OCI-M1 (cell line): ENCODE measurements at places on chromosomes 7 and 10.

DNA sequence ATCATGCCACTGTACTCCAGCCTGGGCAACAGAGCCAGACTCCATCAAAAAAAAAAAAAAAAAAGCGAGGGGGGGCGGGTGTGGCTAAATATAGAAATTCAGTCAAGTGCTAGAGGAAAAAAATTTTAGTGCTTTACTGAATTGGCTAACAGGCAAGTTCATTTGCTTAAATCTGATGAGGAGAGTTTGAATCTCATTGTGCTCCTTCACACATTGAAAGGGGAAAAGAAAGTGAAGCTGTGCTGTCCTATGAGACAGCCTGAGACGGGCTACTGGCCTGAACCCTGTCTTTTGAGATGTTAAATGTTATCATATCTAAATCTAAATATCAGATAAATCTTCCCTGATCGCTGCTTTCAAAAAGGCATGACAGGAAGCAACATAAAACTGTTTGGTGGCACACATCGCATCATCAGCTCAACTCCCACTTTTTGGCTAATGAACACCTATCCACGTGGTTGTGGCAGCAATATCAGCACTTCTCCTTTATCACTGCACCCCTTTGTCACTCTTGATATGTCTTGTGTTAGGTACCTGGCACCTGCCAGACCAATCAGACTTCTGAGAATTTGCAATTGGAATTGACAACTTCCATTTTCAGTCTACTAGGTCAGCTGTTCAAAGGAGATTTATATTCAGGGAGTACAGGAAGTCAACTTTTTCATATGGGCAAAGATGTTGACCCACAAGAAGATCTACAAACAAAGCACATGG, 14.0 kb upstream of the IFIT1B start:
- no peak for DNase-seq

DNA sequence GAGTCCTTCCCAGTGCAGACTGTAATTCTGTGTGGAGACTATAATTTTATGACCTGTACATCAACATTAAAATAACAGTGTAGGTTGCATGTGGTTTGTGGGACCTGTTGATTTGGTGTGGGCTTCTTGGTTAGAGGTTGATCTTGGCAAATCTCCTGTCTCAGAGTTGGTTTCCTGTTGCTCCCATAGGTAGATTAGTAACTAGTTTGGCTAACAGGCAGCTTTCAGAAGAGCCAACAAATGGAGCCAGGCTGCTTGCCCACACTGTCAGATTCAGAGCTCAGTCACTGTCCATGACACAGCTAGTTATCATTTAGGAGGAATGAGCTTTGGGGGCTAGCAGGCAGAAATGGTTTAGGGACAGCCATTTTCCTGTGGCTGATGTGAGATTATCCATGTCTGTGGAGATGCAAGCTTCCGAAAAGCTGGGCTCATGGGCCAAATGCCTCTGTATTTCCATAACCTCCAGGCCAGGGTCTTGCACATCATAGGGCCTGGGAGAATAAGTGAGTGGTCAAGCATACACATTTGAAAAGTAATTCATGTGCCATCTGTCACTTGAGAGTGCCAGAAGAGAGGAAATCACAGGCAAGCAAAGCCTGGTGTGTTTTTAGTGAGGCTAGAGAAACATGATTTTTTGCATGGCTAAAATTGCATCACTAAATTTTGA, 33.4 kb downstream of the CCM2 start:
- no peak for DNase-seq

GRCh38 chr10:26242706-26243350, 26.3 kb downstream of the GAD2 start:
- no peak for DNase-seq

- DNase-seq, result no peak
Observed at GRCh38 chr10:96280859-96281258, 9.5 kb upstream of the BLNK start.

- no peak for DNase-seq
Observed at GRCh38 chr7:118312966-118313365, 88.5 kb downstream of the ANKRD7 start.

DNA sequence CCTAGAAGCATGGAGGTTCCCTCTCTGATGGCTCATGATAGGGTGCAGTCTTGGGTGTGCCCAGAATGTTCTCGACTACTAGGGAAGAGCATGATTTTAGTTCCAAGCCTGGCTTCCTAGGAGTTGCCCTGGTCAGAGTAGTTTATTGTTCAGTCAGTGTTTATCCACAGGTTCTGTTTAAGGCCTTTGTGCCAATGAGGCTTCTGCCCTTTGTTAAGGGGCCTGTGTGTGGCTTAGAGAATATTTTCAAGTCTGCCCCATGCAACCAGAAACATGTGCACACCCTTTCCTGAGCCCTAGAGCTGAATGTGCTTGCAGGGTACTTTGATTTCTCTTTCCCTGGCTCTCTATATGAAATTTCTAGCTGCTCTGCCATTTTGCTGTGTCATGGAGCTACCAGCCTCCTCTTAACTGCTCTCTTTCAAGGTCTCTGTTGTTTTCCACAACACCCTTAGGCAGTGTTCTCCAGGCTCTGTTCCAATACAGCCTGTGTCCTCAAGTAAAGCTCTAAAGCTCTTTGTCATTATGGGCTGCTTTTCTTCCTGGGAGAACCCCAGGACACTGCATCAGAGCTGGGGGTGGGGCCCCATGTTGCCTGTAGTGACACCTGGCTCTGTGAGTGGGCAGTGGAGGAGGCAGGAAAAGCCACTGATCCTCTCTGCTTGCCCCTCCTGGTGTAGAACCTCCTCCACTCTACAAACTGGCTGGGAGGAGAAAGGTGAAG, 34.1 kb upstream of the TSPAN33 start:
- DNase-seq, result peak; percentile 18

DNA sequence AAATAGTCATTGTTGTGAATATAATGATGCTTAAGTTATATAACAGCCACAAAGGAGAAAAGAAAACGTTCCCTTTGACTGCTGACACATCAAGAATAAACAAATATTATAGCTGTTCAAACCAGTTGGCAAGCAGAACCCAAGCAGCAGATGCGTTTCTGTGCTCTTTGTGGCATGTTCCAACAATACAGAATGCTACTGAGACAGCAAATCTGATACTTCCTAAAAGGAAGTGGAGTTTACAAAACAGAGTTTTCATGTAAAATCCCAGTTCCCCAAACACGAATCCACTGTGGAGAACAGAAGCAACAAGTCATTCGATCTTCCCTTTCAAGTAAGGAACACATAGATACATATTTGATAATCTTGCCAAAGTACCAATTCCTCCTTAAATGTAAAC, 170.9 kb upstream of the ASAH2 start:
- DNase-seq, result no peak

DNA sequence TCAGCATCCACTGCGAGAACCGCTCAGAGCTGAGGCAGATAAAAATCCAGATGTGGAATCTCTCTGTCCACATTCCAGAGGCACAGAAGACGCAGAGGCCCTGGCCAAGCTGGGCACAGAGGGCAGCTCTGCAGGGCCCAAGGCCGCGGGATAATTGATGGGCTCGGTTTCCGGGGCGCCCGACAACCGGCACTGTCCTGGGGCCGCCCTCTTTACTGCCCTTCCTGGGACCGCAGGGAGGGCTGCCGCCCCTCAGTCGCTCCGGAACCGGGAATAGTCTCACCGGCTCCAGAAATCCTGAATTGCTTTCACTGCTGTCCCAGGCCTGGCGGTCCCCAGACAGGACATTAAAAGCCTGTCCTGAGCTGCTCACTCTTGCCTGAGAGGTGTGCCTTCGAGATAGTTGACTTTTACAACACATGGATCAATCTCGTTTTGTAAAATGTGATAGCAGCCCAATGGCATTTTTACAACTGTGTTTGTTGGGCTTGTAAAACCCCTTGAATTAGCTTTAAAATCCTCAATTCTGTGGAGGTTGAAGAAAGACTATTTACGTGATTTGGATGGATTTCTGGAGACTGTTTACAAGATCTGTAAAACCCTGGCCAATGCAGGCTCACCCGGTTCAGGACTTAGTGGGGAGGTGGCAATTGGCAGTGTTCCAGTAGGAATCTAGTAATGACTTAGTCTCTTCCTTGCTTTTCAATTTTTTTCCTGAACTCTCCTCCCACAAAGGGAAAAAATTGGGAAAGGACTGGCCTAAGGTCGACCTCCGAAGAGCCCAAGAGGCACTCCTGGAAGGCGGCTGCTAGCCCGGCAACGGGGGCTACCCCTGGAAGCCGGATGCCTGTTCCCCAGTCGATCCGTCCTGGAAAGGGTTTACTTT, 1.4 kb upstream of the HOXA6 start:
- DNase-seq, result no peak

DNA sequence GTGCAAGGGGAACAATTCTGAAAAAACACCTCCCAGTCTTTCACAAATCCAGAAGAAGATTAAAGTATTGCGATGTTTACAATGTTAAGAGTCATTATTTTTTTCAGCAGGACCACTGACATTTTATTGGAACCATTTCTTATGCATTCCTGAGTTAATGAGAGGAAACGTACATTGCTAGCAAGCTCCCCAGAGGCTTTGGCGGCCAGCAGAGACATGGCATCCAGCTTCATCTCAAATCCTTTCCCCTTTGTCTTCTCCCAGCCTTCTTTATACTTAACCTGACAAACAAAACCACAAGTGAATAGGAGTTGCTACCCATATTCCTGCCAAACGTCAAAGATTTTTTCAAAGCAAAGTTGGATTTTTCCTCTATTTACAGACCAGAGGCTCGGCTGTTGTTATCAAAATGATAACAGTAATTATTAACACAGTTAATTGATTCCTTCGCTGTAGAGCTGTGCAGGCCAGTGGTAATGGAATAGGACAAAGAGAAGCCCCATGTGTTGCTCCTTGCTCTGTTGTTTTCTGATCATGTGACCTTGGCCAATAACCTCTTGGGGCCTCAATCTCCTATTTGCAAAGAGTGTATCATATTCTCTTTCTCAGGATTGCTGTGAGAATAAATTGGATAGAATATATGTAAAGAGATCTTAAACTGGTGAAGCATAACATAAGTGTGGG, 32.0 kb downstream of the NRAP start:
- DNase-seq, result no peak

DNA sequence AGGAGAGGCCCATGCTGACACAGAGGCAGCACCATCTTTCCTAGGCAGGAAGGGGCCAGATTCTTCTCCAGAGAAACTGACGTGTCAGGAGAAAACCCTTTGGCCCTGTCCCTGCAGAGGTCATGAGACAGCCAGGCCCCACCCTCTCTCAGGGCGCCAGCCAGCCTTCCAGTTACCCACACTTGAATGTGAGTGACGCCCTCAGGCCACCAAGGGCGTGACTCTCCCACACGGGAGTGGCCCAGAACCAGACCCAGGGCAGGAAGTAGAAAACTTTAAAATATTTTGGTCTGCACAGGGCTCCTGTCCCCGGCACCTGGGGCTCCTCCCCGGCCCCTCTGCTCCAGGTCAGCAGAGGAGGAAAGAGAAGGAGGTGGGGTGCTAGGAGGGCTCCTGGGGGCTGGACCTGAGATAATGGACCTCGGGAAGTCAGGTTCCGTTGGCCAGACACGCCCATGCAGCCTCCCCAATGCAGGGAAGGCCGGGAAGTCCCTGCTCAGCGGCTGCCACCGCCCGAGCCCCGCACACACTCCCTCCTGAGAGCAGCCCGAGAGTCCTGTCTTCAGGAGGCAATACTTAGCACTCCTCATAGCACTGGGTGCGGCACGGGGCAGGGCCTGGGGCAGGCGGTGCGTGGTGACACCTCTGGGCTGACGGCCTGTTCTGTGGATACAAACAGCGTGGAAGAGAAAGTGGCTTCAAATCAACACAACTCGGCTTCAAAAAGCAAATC, 67.0 kb upstream of the CFAP46 start:
- peak; percentile 75 for DNase-seq

DNA sequence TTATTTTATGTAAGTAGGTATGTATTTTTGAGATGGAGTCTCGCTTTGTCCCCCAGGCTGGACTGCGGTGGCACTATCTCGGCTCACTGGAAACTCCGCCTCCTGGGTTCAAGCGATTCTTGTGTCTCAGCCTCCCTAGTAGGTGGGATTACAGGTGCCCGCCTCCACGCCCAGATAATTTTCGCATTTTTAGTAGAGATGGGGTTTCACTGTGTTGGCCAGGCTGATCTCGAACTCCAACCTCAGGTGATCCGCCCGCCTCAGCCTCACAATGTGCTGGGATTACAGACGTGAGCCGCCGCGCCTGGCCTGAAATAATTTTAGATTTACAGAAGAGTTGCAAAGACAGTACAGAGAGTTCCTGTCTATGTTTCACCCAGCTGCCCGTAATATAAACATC, 37.5 kb downstream of the PFKFB3 start:
- no peak for DNase-seq

- DNase-seq, result peak; percentile 67
Observed at GRCh38 chr10:17227367-17228090, 512 bp upstream of the VIM start.

- no peak for DNase-seq
Observed at GRCh38 chr10:3173171-3173878, 743 bp upstream of the PITRM1 start.

DNA sequence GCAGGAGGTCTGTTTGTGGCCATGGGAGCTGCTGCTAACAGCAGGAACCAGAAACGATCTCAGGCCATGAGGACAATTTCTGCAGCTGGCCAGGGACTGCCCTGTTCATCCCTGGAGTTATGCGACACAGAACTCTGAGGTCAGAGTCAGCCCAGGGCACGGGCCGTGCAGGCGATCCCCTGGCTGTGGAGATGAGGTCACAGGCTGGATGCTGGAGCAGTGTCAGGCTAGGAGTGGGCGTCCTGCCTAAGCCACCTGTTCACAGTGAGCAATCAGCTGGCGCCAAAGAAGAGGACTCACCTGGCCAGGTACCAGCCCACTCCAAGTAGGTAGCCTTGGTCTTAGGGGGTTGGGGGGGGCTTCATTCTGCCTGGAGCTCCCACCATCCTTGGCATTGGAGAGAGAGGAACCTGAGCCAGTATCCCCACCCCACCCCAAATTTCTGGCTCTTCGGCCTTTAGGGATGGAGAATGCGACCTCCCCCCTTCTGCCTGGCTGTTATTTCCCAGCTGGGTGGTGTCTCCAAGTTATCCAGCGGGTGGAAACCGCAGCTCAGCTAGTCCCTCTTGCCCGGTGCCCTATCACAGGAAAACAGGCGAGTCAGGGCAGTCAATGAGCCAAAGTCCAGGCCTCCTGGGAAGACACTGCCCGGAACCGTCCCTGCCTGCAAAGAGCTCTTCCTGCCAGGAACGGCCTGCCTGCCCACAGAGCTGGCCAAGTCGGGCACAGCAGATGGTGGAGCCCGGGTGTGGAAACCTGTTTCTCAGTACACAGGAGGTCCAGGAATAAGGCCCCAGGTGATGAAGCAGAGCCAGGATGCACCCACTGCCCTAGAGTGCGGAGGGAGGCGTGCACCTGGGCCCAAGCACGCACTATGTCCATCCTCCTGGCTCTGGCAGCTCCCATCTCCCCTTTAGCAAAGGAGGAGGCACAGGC, 1.8 kb upstream of the TTYH3 start:
- no peak for DNase-seq
